ENCODE measurements at places on chromosomes 2 and 18.

- no peaks in the 10 kb centered on the region for H3K27me3 ChIP-seq
- H3K36me3 ChIP-seq, result peaks cover 38% of the 10 kb centered on the region
- no peak overlapping the region for H3K27ac ChIP-seq
- no peak overlapping the region for H3K4me3 ChIP-seq
- peak; percentile 87 for DNase-seq
- peaks cover 9% of the 10 kb centered on the region for H3K4me1 ChIP-seq
Measured at GRCh38 chr2:241161646-241162281, 11.5 kb downstream of the PPP1R7 start.

DNA sequence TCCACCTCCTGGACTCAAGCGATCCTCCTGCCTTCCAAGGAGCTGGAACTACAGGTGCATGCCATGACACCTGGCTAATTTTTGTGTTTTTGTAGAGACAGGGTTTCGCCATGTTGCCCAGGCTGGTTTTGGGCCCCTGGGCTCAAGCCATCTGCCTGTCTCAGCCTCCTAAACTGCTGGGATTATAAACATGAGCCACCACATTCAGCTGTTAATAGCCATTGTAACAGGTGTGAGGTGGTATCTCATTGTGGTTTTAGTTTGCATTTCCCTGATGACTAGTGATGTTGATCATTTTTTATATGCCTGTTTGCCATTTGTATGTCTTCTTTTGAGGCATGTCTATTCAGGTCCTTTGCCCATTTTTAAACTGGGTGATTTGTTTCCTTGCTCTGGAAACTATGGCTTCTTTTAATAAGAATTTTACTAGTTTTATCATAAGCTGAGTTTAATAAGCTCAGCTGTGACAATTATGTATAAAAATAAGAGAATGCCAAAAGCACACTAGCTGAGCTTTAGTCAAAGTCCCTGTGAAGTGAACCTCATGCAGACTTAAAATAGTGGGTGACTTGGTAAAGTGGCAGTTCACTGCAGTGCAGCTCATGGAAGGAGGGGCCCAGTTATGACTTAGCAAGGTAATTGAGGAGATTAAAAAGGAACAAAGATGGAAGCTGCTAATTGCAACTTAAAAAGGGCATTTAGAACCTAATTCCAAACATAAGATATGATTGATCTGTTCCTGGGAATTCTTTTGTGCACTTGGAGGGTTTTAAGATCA lies 465.1 kb downstream of the TGIF1 start:
- peaks cover 2% of the 10 kb centered on the region for H3K4me1 ChIP-seq
- H3K4me3 ChIP-seq, result no peak overlapping the region
- H3K36me3 ChIP-seq, result no peaks in the 10 kb centered on the region
- no peak for DNase-seq
- H3K27me3 ChIP-seq, result peaks cover 4% of the 10 kb centered on the region
- no peak overlapping the region for H3K27ac ChIP-seq

- H3K27ac ChIP-seq, result no peak overlapping the region
- no peaks in the 10 kb centered on the region for H3K27me3 ChIP-seq
- H3K4me1 ChIP-seq, result peaks cover 5% of the 10 kb centered on the region
- DNase-seq, result no peak
- H3K4me3 ChIP-seq, result no peak overlapping the region
Measured at GRCh38 chr2:109463891-109464290, 149.9 kb downstream of the SEPTIN10 start.

GRCh38 chr18:61893971-61894750 lies 1.4 kb upstream of the RNF152 start:
- no peaks in the 10 kb centered on the region for H3K27me3 ChIP-seq
- peaks cover 7% of the 10 kb centered on the region for H3K36me3 ChIP-seq
- peak overlapping the region; percentile 74 for H3K27ac ChIP-seq
- H3K4me3 ChIP-seq, result peak overlapping the region; percentile 95

- no peak overlapping the region for H3K27ac ChIP-seq
- no peaks in the 10 kb centered on the region for H3K36me3 ChIP-seq
- no peak overlapping the region for H3K4me3 ChIP-seq
- H3K4me1 ChIP-seq, result peaks cover 9% of the 10 kb centered on the region
- no peak for DNase-seq
- H3K27me3 ChIP-seq, result no peaks in the 10 kb centered on the region
Measured at GRCh38 chr2:171430516-171431410, 3.0 kb downstream of the METTL8 start.

- H3K27ac ChIP-seq, result no peak overlapping the region
- no peak for DNase-seq
- no peaks in the 10 kb centered on the region for H3K36me3 ChIP-seq
- H3K4me1 ChIP-seq, result no peaks in the 10 kb centered on the region
Measured at GRCh38 chr18:61742565-61743429, 150.0 kb downstream of the RNF152 start.

GRCh38 chr2:14134771-14135170 lies 497.7 kb upstream of the LRATD1 start:
- H3K4me3 ChIP-seq, result no peak overlapping the region
- no peak for DNase-seq
- no peaks in the 10 kb centered on the region for H3K4me1 ChIP-seq

GRCh38 chr2:146748046-146748445 lies 1096.8 kb upstream of the ACVR2A start:
- H3K36me3 ChIP-seq, result no peaks in the 10 kb centered on the region
- H3K27ac ChIP-seq, result no peak overlapping the region
- no peak for DNase-seq
- H3K27me3 ChIP-seq, result no peaks in the 10 kb centered on the region

Data from IMR-90 (cell line).